ENCODE measurements at places on chromosomes 3 and 15. TPM values are rescaled to one million over a fixed set of nuclear protein-coding genes. Genes with fewer than 3 reads are reported as not detected.

KCNAB1 gene
- total RNA-seq = 22.6 TPM

DNA sequence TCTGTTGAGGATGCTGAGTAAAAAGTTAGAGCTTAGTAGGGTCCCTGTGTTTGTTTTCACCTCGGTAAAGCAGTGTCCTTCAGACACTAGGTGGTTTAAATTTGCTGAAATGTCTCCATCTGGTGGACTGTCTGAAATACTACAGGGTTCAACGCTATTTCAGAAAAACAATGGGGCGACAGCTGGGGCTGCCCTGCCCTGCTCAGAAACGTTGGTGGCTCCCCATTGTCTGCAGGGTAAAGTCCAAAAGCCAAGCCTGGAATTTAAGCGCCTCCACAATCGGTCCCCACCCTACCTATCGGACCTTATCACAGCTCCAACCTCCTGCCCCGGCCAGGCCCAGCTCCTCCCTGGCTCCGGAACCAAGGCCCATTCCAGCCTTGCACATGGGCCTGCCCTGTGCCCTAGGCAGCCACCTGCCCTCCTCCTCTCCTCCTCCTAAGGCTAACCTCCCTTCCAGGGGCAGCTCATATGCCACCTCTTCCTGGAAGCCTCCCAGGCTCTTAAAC is 4.3 kb upstream of the TSEN2 start:
- DNase-seq = no peak
- no peak overlapping the region for H3K4me3 ChIP-seq
- no peak overlapping the region for H3K27ac ChIP-seq
- no peaks in the 10 kb centered on the region for H3K27me3 ChIP-seq
- no peaks in the 10 kb centered on the region for H3K36me3 ChIP-seq

- H3K27ac ChIP-seq = no peak overlapping the region
- H3K36me3 ChIP-seq = no peaks in the 10 kb centered on the region
- H3K4me3 ChIP-seq = no peak overlapping the region
- DNase-seq = no peak
Measured at GRCh38 chr15:57586661-57587424, 4.9 kb upstream of the MYZAP start.

NFKBIZ gene
- 198 TPM for total RNA-seq

- H3K4me3 ChIP-seq = peak overlapping the region; percentile 20
- no peak overlapping the region for H3K27ac ChIP-seq
- DNase-seq = no peak
- H3K36me3 ChIP-seq = no peaks in the 10 kb centered on the region
- H3K27me3 ChIP-seq = no peaks in the 10 kb centered on the region
Measured at GRCh38 chr3:41202075-41202833, 2.9 kb downstream of the CTNNB1 start.

GRCh38 chr3:97765336-97765735 is 778 bp downstream of the ARL6 start:
- H3K27ac ChIP-seq = no peak overlapping the region
- H3K27me3 ChIP-seq = no peaks in the 10 kb centered on the region
- H3K36me3 ChIP-seq = no peaks in the 10 kb centered on the region
- no peak for DNase-seq
- H3K4me1 ChIP-seq = no peaks in the 10 kb centered on the region

All from aorta (tissue), 5 donors.